Stimulated activated CD4-positive, alpha-beta T cell treated with anti-CD3 and anti-CD28 coated beads, Interleukin-1b, Interleukin-23, amount 100 ng/mL, for 1 hour (primary cell): ENCODE measurements at places on chromosomes 4 and X.

DNA sequence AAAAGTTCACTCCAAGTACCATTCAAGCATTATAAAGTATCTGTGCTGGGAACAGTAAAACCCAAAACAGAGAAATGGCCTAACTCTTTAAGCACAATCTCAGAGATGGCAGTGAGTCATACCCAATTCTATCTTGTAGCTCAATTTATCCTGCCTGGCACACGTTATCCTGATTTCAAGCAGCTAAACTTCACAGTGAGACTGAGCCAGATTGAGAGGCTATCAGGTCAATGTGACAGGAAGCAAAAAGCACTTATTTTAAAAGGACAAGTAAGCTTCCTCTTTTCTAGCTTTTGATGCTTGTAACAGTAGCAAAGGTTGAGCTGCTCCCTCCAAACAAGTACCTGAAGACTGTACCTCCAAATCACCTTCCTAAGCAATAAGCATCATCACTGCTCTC is 324.9 kb downstream of the NAF1 start:
- no peak for DNase-seq

DNA sequence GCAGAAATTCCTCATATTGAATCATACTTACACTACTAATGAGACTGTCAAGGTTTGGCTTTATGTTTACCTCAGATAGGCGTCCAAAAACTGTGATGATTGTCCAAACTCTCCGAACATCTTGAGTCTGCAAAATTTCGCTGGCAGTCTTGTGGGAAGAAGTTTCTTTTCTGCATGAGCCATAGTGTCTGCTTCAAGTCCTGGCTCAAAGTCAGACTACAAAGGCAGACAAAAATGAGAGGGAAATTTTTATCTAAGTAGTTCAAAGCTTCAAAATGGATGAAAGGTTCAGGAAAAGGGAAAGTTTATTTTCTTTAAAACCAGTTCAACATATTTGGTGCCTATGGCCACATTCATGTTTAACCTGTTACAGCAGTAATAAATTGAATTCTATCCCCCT is 40.7 kb downstream of the PALLD start:
- no peak for DNase-seq

DNA sequence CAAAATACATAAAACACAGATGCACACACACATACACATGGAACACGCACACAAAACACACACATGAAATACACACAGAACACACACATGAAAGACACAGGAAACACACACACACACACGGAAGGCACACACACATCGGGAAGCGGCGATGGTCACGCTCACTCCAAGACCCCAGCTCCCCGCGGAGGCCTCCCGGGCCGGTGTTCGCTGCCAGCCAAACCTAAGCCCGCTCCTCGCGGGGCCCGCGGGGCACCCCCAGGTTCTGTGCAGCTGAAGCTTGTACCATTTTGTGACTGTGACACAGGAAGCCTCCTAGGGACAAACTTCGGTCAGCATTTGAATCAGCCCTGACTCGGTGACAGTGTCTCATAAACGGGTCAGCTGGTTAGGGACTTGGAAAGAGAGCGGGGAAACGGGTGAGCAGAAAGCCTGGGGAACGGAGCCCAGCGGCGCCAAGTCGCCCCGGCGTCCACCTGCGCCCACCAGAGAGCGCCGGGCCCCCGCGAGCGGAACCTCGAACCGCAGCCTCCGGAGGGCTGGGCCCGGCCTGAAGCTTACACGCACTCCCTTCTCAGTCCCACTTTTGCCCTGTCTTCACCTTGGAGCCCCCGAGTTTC is 32.1 kb downstream of the F11 start:
- no peak for DNase-seq

DNA sequence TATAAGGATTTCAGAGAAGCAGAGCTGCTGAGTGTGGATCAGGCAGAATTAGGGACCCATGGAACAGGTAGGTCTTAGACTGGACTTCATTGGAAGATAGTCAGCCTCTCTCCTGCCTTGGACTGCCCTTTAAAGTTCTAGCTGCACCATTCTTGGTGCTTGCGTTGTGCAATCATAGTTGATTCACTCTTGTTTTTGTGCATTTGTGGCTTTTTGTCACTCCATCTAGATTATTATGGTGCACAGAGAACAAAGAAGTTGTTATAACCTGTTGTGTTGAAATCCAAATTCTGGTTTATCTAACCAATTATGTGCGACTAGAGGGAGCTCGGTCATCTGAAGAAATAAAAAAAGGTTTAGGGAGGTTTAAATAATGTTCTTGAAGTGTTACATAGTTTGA is 59.3 kb downstream of the JADE1 start:
- no peak for DNase-seq

GRCh38 chr4:138507522-138507921 is 265.4 kb upstream of the SLC7A11 start:
- no peak for DNase-seq

DNA sequence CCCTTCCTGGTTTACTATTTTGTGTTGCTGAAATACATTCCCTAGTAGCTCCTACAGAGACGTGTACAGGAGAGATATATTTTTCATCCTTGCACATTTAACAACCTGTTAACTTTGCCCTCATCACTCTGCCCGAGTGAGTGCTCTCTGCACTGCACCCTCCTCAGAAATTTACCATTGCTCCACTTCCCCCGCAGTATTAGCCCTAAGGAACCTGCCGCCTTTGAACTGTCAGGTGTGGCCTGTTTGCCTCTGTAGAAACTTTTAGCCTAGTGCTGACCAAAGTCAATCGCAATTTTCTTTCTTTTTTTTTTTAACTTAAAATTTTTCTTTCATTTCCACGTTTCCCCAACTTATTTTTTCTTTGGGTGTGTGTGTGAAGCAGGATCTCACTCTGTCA is 46.6 kb upstream of the TBL1X start:
- DNase-seq, result no peak

DNA sequence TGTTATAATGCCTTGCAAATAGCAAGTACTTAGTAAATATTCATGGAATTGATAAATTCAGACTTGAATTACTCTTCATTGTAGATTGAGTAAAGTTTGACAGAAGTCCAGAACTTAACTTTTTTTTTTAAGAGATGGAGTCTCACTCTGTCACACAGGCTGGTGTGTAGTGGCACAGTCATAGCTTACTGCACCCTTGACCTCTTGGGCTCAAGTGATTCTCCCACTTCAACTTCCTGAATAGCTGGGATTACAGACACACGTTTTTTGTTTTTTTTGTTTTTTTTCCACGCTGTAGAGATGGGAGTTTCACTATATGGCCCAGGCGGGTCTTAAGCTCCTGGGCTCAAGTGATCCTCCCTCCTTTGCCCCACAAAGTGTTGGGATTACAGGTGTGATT is 32.1 kb downstream of the UBE2K start:
- no peak for DNase-seq

GRCh38 chr4:162849937-162850336 is 316.8 kb downstream of the NAF1 start:
- DNase-seq, result no peak

DNA sequence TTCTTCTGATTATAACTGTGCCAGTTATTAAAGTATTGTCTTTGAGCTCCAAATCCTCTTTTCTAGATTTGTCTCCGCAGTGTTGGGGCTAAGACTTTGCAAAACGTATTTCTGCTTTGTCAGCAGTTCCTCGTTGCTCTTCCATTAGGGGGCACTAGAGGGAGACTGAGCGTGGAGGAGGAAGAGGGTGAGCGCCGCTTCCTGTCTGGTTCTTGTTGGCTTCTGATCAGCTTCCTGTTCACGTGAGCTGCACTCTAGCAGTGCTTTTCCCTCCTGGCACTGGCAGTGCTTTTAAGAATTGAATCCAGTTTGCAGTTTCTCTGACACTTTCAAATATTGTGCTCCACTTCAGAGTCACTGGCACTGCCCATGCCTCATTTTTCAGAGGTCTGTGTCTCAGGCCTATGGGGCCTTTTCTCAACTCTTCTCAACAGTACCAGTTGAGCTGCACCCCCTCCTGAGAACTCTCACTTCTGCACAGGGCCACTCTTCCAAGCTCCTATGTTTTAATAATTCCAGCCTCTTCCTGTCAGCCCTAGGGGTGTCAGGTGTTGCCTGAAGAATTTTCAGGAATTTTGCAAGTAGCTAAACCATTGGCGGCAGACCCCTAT is 54.4 kb upstream of the LCORL start:
- DNase-seq, result no peak

DNA sequence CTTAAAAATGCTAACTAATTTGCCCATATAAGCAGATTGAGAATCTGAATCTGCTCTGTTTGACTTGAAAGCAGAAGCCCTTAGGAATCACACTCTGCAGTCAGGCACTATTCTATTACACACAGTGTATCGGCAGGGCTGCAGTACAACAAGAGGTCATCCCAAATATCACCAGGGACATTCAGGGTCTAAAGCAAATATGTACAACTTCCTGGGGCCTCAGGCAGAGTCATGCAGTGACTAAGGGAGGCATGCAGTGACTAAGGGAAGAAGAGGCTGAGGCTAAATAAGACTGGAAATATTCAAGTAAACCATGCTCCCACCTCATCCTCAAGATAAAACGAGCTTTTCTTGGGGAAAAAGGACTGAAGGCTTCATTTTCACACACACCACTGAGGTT is 20.9 kb downstream of the MAPK10 start:
- no peak for DNase-seq

DNA sequence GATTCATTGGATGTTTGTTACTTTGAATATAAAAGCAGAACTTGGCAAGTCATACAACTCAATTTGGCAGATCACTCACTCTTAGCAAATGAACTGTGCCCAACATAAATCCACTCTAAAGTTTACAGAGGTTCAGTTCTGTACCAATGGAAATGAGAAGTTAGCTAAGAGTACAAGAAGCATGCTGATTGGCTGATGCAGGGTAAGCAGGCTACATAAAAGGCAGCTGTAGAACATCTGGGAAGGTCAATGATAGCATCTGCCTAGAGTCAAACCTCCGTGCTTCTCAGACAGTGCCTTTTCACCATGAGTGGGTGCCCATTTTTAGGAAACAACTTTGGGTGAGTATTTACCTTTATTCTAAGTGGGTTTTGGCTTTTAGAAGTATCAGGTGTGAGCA is at the start of gene TDO2:
Gene TDO2 (plus strand): TSS at position 244 of the 400 bp plus-strand sequence. CDS start 63 bp downstream, at position 307.
- no peak for DNase-seq

DNA sequence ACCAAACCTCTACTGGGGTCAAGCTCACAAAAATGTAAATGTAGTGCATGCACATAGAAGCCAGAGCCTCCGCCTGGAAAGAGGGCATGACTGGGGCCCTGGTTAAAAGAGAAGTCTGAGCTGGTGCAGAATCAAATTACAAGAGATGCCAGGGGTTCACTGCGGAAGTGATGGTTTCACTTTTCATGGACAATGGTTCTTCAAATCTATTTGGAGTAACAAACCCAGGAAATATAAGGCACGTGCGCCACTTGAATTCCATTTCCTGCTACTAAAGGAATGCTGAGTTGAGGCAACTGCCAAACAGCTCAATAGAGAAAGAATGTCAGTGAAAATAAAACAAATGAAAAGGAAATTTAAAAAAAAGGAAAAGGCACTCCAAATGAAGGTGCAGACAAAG is 79.8 kb downstream of the FUNDC1 start:
- no peak for DNase-seq

- no peak for DNase-seq
These were observed 19.3 kb upstream of the ZNF81 start for GRCh38 chrX:47817421-47817820.

GRCh38 chr4:69214716-69215115 is at the start of gene UGT2B11:
Gene UGT2B11, minus strand, starts transcription at chr4:69214748. Its CDS starts 26 bp downstream, at chr4:69214722.
- no peak for DNase-seq

GRCh38 chr4:14879683-14880082 is 122.6 kb upstream of the CPEB2 start:
- DNase-seq, result no peak

DNA sequence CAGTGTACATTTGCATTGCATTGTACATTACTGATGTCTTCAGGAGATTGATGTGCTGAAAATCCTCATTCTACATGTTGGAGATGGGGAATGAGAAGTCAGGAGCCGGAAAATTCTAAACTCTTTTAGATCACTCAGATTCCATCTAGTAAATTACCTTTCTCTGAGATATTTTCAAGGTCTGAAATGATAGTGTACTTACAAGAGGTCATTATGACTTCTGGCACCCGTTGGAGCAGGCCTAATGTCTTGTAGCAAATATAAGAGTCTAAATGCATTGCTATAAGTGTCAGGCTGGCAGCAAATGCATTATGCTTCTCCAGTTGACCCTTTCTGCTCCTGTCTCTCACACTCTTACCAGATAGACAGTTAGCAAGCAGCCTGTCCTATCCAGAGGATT is 692.8 kb downstream of the GRID2 start:
- DNase-seq, result no peak

DNA sequence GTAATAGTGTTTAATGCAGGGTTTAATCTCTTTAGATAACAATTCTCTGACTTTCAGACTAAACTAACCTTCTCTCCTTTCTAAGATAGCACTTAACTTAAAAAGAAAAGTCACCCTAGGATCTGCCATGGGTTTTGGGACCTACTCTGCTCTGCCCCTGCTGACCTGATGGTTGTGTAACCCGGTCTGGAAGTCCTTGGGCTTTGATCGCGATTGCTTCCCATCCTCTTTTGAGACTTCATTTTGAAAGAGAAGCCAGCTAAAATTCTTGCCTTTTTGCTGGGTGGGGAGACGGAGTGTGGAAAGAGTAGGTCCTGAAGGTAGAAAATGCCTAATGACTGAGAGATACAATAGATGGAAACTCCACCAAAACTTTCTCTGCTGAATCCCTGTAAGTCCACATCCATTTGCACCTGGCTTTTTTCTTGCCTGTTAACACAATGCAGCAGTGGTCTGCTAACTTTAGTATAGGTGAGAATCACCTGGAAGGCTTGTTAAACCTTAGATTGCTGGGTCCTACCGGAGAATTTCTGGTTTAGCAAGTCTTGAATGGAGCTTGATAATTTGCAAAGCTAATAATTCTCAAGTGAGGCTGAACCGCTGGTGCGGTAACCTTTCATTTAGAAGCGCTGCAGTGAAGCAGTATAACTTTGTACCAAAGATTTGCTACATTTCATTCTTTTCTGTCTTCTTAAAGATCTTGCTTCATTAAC is 45.6 kb upstream of the CCSER1 start:
- no peak for DNase-seq

DNA sequence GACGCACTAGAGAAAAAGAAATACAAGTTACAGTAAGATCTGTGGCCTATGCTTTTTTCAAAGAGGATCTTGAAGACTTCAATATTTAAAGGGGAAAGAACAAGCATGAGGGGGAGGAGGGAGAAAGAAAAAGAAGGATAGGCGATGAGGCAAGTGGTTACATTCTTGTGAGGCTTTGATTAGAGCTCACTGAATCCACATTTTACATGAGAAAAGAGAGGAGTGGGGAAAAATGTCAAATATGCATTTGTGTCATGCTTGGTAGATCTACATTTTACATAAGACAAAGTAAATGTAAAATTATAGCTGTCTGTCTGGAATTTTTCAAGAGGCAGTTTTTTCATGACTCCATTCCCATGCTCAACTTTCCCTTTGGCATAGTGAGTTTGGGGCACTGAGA is 965.9 kb downstream of the FSTL5 start:
- DNase-seq, result no peak

- DNase-seq, result no peak
These were observed 133.6 kb downstream of the CBLL2 start for GRCh38 chrX:22406201-22406737.

DNA sequence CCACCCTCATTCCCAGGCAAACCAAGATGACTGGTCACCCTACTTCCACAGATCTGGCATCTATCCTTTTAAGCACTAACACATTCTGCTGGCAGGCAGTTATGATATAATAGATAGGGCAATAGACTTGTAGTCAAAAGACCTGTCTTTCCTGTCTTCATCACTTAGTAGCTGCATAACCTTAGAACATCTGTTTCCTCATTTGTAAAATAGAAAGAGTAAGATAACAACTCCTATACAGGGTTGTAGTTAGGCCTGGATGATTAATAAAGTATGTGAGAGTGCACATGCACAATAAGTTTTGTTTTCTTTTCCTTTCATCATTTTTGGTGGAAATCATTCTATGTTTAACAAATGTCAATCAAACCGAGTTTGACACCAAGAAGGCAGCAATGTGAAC is 72.1 kb downstream of the GPR82 start:
- DNase-seq, result no peak
